Activated T-cell treated with anti-CD3 and anti-CD28 coated beads, Interleukin-2, amount 50 U/mL, for 72 hours (primary cell): ENCODE measurements at places on chromosomes 1 and 21. TPM values are rescaled to one million over a fixed set of nuclear protein-coding genes. Genes with fewer than 3 reads are reported as not detected.

GRCh38 chr1:7149080-7149838, 364.0 kb downstream of the CAMTA1 start:
- no peak overlapping the region for H3K4me3 ChIP-seq
- H3K27ac ChIP-seq, result no peak overlapping the region
- peaks cover 11% of the 10 kb centered on the region for H3K27me3 ChIP-seq
- DNase-seq, result no peak
- H3K36me3 ChIP-seq, result no peaks in the 10 kb centered on the region

GRCh38 chr1:209249280-209249670, 334.2 kb upstream of the CAMK1G start:
- no peaks in the 10 kb centered on the region for H3K4me1 ChIP-seq
- H3K27ac ChIP-seq, result no peak overlapping the region
- no peak overlapping the region for H3K4me3 ChIP-seq

GRCh38 chr1:248611883-248612414, 14.4 kb upstream of the OR2T10 start:
- no peak for DNase-seq
- peaks cover 41% of the 10 kb centered on the region for H3K4me1 ChIP-seq
- H3K36me3 ChIP-seq, result peaks cover 2% of the 10 kb centered on the region
- H3K27me3 ChIP-seq, result no peaks in the 10 kb centered on the region
- H3K27ac ChIP-seq, result no peak overlapping the region

DNA sequence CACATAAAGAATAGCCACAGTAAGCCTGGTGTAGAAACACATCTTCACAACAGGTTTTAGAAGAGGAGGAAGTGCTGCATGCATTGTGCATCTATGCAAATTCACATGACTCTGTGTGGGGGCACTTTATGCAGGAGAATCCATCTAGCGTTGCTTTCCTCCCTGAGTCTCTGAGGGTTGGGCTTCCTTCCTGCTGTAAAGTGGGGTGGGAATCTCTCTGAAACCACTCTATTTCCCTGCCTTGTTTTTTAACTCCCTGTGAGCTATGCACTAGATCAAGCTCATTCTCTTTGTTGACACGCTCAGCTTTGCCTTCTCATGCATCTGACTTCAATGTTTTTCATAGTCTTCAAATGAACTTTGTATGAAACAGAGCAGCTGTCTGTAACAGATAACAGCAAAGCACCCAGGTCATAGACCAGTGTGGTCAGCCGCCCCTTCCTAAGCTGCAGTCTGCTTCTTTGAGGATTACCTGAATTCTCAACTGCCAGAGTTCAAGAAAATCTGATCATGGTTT, 102.7 kb upstream of the DPH5 start:
- peaks cover 4% of the 10 kb centered on the region for H3K36me3 ChIP-seq
- peak overlapping the region; percentile 81 for H3K27ac ChIP-seq
- no peak for DNase-seq

GRCh38 chr1:152189657-152190442, 30.8 kb upstream of the RPTN start:
- DNase-seq, result peak; percentile 72
- peaks cover 7% of the 10 kb centered on the region for H3K27me3 ChIP-seq

GRCh38 chr21:33266050-33266788, at the start of gene IL10RB:
TSS of gene IL10RB (plus strand) at chr21:33266367. CDS start at chr21:33266466, 99 bp downstream.
- H3K36me3 ChIP-seq, result peaks cover 36% of the 10 kb centered on the region
- peak within 1 kb of the TSS; percentile 94 for H3K27ac ChIP-seq
- peaks cover 55% of the 10 kb centered on the region for H3K4me1 ChIP-seq
- no peaks in the 10 kb centered on the region for H3K27me3 ChIP-seq

DNA sequence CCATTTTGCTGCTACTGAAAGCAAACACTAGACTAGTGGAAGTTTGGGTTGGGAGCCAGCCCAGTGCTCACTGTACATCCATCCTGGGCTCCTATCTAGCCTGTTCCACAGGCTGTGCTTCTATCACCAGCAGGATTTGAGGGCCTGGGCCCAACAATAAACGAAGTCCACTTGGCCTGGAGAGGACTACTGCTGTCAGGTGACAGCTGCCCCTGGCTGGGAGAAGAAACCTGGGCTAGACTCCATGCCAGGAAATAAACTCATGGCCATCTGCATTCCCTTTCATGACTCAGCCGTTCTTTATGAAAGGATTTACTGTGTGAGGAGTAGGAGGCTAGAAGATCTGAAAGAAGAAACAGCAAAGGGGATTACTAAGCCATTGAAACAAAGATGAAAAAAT, 35.5 kb downstream of the COLGALT2 start:
- H3K4me3 ChIP-seq, result no peak overlapping the region
- DNase-seq, result no peak
- H3K4me1 ChIP-seq, result peaks cover 12% of the 10 kb centered on the region
- no peaks in the 10 kb centered on the region for H3K36me3 ChIP-seq
- H3K27me3 ChIP-seq, result no peaks in the 10 kb centered on the region

GPR157 gene
- 7.5 TPM for total RNA-seq

RIMS3 gene
- total RNA-seq, result 8.8 TPM

SYTL1 gene
- total RNA-seq, result 73.1 TPM

AVPR1B gene
- not detected for total RNA-seq

PALMD gene
- not detected for total RNA-seq
